ENCODE measurements at places on chromosomes 6 and 20. TPM values are rescaled to one million over a fixed set of nuclear protein-coding genes. Genes with fewer than 3 reads are reported as not detected.
A peak's percentile ranks its signal among the peaks of the same experiment; 100 is the strongest.

BPIFB4 gene
- not detected for total RNA-seq

DNA sequence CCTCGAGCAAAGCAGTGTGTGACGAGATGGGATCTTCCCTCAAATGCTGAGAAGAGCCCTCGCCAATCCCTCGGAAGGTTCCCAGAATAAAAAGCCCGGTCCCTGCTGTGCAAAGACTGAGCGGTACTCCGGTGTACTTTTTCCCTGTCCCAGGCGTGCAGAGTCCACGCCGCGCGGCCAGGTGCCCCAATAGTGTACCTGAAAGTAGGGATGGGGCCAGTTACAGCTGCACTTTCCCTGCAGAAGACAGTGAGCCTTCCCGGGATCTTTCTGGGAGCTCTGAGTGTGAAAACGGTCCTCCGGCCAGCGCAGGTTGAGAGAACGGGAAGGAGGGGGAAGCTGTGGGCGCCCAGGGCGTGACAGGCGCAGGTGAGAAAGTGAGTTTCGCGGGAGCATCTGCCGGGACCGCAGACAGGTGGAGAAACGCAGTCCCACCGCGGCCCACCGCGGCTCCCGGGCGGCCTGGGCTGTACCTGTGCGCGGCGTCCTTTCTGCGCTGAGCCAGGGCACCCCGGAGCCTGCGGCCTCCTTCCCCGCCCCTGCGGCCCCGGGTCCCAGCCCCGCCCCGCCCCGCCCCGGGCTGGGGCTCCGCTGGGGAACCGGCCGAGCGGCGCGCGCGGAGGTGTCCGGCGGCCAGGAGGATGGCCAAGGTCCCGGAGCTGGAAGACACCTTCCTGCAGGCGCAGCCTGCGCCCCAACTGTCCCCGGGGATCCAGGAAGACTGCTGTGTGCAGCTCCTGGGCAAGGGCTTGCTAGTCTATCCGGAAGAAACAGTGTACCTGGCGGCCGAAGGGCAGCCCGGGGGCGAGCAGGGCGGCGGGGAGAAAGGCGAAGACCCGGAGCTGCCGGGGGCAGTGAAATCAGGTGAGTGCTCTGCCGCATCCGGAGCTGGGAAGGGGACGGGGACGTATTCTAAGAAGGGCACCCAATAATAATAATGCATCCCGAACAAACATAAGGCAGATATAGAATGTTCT, at the start of gene RFX6:
Gene RFX6 (plus strand): TSS at position 608 of the 977 bp plus-strand sequence. CDS start 34 bp downstream, at position 642.
- no peak within 1 kb of the TSS for H3K27ac ChIP-seq
- peak within 1 kb of the TSS; percentile 55 for H3K4me3 ChIP-seq
- H3K36me3 ChIP-seq: no peaks in the 10 kb centered on the region
- no peak for DNase-seq
- H3K4me1 ChIP-seq: peaks cover 11% of the 10 kb centered on the region

- peaks cover 6% of the 10 kb centered on the region for H3K27me3 ChIP-seq
- H3K27ac ChIP-seq: no peak overlapping the region
- H3K4me3 ChIP-seq: no peak overlapping the region
- peaks cover 13% of the 10 kb centered on the region for H3K4me1 ChIP-seq
Observed at GRCh38 chr20:58518387-58518786, 3.2 kb upstream of the APCDD1L start.

DNA sequence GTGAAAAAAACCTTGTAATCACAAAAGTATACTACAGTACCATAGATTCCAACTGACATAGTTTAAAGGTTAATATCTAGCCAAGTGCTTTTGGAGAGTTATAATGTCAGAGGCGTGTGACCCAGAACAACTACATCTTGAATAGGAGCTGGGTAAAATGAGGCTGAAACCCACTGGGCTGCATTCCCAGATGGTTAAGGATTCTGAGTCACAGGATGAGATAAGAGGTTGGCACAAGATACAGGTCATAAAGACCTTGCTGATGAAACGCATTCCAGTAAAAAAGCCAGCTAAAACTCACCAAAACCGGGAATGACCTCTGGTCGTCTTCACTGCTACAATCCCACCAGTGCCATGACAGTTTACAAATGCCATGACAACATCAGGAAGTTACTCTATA, 22.4 kb upstream of the KIAA0408 start:
- H3K4me3 ChIP-seq: no peak overlapping the region
- DNase-seq: no peak
- no peaks in the 10 kb centered on the region for H3K36me3 ChIP-seq
- H3K27me3 ChIP-seq: no peaks in the 10 kb centered on the region

DNA sequence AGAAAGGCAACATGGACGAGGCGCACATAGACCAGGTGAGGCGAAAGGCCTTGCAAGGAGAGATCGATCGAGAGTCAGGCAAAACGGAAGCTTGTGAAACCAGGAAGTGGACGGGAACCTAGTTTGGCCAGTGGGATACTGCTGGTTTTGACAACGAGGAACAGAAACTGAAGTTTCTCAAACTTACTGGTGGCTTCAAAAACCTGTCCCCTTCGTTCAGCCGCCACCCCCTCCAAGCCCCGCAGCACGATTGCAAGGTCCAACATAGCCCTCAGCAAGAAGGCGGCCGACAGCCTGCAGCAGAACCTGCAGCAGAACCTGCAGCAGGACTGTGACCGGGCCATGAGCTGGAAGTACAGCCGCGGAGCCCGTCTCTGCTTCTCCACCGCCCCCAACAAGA, 238.0 kb downstream of the KHDC1L start:
- no peak overlapping the region for H3K4me3 ChIP-seq
- H3K4me1 ChIP-seq: peaks cover 8% of the 10 kb centered on the region
- H3K27ac ChIP-seq: no peak overlapping the region
- no peak for DNase-seq

- H3K36me3 ChIP-seq: no peaks in the 10 kb centered on the region
- H3K4me1 ChIP-seq: no peaks in the 10 kb centered on the region
- no peak for DNase-seq
- H3K4me3 ChIP-seq: no peak overlapping the region
- no peak overlapping the region for H3K27ac ChIP-seq
Observed at GRCh38 chr6:137518386-137518983, 24.3 kb upstream of the OLIG3 start.

DNA sequence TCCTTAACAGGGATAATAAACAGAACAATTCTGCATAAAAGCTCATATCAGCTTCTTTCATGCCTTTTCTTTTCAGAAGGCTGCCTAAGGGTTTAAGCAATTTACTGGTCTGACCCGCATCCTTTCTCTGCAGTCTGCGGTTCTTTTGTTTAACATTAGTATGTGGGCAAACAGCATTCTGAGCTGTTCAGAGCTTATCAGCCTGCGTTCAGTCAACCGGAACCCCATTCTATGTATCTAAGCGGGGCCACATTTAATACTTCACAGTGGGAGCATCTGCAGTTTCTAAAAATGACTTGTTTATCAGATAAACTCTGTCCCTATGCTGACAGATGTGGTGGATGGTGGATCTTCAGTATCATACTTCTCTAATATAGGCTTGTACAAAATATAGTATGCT, 758.9 kb upstream of the MMS22L start:
- H3K27me3 ChIP-seq: peaks cover 5% of the 10 kb centered on the region
- no peak overlapping the region for H3K27ac ChIP-seq
- no peaks in the 10 kb centered on the region for H3K36me3 ChIP-seq

DNA sequence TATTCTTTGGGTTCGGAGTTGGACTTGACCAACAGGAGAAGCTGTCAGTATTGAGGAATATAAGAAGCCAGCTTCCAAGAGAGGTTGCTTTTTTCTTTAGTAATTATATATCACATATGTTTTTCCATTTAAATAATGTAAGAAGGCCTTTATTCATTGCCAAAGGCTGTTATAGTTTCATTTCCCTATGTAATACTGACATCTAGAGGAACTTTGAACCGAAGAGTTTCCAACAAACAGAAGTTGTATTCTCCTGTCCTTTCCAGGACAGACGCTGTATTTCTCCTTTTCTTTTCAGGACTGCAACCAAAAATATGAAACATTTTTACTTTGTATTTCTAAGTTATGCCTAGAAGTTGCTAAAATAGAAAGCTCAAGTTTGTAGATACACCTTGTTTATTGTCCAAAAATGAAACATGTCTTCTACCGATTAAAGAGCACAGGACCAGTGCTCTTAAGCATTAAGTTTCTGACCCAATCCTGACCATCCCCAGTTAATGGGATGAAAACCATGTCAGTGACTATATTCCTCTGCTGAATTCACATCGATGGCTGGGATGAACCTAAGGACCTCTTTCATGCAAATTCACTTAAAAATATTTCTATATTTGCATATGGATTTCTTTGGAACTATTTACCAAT, 55.1 kb downstream of the MYLK4 start:
- H3K27me3 ChIP-seq: peaks cover 16% of the 10 kb centered on the region
- no peak overlapping the region for H3K4me3 ChIP-seq
- no peak overlapping the region for H3K27ac ChIP-seq

Data from osteocyte (in vitro differentiated cells).